ENCODE measurements at places on chromosomes 6 and 20. TPM values are rescaled to one million over a fixed set of nuclear protein-coding genes. Genes with fewer than 3 reads are reported as not detected.

The SIRPD gene
- not detected for total RNA-seq

DNA sequence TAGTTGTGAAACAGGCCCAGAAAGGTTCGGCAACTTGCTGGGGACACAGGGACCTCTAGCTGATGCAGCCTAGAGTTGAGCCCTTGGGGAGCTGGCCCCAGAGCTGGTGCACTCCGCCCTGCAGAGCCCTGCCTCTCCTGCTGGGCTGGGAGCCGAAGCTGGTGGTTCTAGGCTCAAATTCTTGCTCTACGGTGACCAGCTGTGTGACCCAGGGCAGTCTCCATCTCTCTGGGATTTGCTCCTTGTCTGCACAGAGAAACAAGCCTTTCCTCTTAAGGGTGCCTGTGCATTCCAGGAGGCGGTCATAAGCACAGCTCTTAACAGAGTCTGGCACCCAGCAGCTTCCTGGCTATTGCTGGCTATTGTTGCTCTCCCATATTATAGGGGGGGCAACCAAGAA lies 47.4 kb downstream of the RBM38 start:
- H3K4me3 ChIP-seq: no peak overlapping the region
- no peaks in the 10 kb centered on the region for H3K36me3 ChIP-seq
- peak overlapping the region; percentile 42 for H3K27ac ChIP-seq
- H3K4me1 ChIP-seq: peaks cover 90% of the 10 kb centered on the region
- H3K27me3 ChIP-seq: peaks cover 5% of the 10 kb centered on the region
- DNase-seq: no peak

The TNFAIP3 gene
- 6.6 TPM for total RNA-seq

DNA sequence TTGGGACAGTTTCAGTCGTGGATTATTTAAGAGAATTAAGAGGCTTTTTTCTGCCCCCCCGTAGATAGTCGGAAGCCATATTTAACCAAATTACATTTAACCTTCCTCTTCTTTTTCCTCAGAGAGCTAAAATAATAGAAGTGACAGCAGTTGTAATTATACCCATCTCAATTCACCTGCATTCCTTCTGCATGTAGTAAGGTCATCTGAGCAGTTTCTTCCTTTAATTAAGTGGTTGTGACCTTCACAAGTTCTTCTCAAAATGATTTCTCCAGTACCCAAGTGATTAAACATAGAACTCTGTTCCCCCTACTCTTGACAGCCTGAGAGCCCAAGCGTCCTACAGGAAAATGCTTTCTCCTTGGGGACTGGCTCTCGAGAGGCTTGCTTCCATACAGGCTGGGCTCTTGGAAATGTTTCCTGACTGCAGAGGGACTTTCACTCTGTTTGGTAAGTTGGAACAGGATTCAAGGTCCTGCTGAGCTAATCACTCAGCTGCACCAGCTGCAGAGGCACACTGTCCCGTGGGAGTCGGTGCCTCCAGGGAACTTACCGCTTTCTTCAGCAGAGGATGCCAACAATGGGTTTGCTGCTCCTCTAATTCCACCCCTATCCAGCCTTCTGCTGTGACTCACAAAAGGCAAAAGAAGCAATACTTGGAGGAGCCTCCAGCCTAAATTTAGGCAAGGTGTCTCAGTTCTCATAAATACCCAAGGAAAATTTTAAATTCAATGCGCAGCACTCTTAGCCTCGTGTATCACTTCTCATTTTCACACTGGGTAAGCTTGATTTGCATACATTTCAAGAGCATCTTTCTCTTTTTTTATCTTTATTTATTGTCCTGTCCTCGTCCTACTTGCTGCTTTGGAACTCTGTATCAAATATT lies 414.9 kb downstream of the KIF16B start:
- H3K27me3 ChIP-seq: no peaks in the 10 kb centered on the region
- H3K4me3 ChIP-seq: no peak overlapping the region

DNA sequence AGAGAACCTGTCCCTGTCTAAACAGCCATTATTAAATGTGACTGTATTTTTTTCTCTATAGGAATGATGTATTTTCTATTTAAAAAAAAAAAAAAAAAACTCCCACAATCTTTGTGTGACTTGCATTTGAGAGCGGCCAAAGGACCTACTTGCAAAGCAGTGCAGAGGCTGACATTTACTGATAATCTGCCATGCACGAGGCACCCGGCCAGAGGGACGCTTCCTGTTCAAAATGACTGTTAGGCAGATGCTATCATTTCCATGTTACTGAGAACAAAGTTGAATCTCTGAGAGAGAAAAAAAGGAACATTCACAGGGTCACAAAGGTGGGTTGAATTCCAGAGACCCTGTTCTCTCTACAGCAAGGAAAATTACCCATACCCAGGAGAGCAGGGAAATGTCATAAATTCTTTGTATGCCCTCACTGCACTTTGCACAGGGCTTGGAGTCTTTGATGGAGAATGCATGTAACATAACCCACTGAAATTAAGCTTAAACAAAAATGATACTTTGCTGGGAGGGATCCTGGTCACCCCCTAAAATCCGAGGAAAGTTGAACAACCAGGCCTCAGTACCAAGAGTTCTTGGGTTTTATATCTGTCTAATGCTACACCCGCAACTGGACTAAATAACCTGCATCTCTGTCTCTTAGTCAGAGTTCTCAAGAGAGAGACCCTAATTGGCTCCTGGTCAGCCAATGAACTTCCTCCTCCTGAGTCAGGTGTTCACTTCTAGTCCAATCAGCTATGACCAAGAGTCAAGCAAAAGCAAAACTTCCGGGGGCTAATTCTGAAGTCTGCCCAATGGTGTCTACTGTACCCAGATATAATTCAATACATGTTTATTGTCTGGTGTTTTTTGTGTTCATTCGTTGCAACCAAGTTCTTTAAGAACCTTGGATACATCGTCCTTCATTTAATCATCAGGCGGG lies 61.2 kb downstream of the GCLC start:
- DNase-seq: peak; percentile 55
- H3K27me3 ChIP-seq: no peaks in the 10 kb centered on the region
- H3K27ac ChIP-seq: peak overlapping the region; percentile 29
- H3K36me3 ChIP-seq: no peaks in the 10 kb centered on the region
- H3K4me3 ChIP-seq: no peak overlapping the region

- no peak overlapping the region for H3K4me3 ChIP-seq
- no peak for DNase-seq
- no peaks in the 10 kb centered on the region for H3K4me1 ChIP-seq
- no peak overlapping the region for H3K27ac ChIP-seq
Measured at GRCh38 chr6:68339488-68340131, 295.5 kb upstream of the ADGRB3 start.

DNA sequence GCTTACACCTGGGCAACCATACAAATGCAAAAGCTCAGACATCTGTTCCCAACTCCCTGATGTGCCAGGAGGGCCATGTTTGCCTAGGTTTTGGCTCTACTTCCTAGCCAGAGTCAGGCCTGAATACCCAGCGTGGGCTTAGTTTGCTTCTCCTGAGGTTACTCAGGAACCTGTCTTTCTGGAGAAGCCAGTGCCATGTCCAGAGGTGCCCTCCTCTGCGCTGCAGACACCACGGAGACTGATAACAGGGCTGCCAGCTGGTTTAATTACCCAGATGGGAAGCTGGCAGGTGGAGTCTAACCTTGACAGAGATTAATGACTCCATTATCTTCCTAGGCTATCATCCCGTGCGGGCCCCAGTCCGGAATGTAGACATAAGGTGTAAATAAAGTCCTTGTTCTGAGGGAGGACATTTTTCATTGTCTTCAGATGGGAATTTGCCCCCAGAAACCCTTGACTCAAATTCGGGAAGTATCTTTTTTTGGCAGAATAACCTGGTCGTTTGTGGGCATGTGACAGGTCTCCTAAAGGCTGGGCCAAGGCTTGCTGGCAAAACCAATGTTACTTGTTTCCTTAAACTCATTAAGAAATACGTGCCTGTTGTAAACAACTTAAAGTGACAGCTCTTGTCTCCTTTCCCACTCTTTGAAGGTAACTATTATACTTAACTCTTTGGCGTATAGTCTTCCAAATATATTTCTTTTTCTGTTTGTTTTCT lies 29.2 kb upstream of the ZNFX1 start:
- no peaks in the 10 kb centered on the region for H3K36me3 ChIP-seq
- DNase-seq: no peak
- H3K4me1 ChIP-seq: peaks cover 3% of the 10 kb centered on the region
- H3K4me3 ChIP-seq: no peak overlapping the region

DNA sequence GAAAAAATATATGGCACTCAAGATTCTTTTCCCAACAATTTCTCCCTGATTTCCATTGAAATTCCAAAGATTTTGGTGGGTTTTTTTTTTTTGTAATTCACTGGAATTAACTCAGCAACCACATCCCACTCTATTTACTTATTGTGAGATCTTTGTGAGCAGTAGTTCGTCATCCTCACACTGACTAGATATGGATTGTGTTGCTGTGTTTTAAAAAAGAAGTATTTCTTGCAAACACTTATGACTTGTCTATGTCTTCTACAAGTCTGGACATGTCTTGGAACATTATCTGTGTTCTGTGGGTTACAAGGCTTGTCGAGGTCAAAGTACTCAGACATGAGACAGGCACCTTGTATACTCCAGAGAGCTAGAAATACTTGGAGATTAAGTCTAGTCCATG lies 7.3 kb upstream of the TENT5A start:
- H3K4me3 ChIP-seq: no peak overlapping the region
- no peaks in the 10 kb centered on the region for H3K36me3 ChIP-seq
- DNase-seq: no peak
- H3K27ac ChIP-seq: no peak overlapping the region

The GMPR gene
- total RNA-seq: 27.0 TPM

- H3K27me3 ChIP-seq: peaks cover 11% of the 10 kb centered on the region
- H3K27ac ChIP-seq: no peak within 1 kb of the TSS
- peak; percentile 65 for DNase-seq
- no peaks in the 10 kb centered on the region for H3K36me3 ChIP-seq
- peak within 1 kb of the TSS; percentile 49 for H3K4me3 ChIP-seq
Measured at GRCh38 chr6:46734867-46735719, at the start of gene PLA2G7. TSS of gene PLA2G7 (minus strand) at chr6:46735375. CDS start at chr6:46722891, 12,484 bp downstream.

DNA sequence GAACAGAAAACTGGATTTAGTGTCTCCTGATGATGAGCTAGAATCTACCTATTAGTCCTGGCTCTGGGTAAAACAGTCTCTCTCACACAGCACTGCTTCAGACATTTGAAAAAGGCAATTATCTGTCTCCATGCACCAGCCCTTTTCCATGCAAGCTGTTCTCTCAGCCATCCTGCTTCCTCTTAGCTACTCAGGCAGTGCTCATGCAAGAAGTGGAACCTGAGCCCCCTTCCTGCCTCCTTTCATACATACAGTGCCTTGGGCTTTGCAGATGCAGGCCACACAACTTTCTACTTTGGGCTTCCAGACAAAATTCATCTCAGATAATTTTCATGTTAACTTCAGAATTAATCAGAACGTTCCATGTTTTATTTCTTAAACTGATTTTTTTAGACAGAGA lies 151.3 kb downstream of the RALGAPA2 start:
- H3K36me3 ChIP-seq: peaks cover 2% of the 10 kb centered on the region
- no peaks in the 10 kb centered on the region for H3K27me3 ChIP-seq
- no peaks in the 10 kb centered on the region for H3K4me1 ChIP-seq
- H3K4me3 ChIP-seq: no peak overlapping the region
- DNase-seq: no peak
- H3K27ac ChIP-seq: no peak overlapping the region

The GPX5 gene
- not detected for total RNA-seq

- no peaks in the 10 kb centered on the region for H3K4me1 ChIP-seq
- no peak overlapping the region for H3K27ac ChIP-seq
- no peak for DNase-seq
- no peaks in the 10 kb centered on the region for H3K36me3 ChIP-seq
- H3K4me3 ChIP-seq: no peak overlapping the region
Measured at GRCh38 chr6:107732461-107732860, 91.7 kb downstream of the SCML4 start.

The B3GAT2 gene
- total RNA-seq: 0.53 TPM

The KIF16B gene
- 24.7 TPM for total RNA-seq

The POPDC3 gene
- 48.5 TPM for total RNA-seq

The TAP1 gene
- total RNA-seq: 8.2 TPM

DNA sequence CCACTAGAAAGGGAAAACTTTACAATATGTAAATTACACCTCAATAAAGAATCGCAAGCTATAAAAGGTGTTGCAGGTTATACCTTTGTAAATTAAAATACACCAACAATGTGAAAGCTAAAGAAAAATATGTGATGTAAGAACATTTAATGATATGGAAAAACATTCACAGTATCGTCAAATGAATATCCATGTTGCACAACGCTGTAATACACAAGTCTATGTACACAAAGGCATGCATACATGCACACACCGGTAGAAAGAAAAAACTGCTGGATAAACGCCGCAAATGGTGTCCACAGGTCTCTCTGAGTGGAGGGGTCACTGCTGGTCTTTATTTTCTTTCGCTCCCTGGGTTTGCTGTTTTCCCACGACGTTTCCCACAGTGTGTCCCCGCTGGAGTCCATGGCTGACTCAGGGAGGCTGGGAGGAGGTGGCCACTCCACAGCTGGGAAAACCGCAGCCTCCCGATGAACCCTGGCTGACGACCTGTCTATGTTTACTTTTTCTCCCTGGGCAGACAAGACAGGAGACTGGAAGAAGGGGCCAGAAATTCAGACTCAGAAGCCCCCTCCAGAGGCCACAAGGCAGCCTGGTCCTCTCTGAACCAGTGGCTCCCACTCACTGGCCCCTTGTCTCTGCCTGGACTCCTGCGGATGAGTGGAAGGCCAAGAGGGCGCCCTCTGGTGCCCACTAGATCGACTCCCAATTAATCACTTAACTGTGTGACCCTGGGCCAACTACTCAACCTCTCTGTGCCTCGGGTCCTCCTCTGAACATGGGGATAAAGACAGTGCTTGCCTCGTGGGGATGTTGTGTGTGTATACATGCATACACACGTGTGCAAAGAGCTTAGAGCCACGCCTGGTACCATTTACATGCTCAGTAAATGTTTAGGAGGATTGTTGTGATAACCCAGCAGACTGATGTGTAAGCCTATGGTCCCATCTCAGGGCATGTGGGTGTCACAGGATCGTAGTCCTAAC lies 12.8 kb upstream of the BPI start:
- no peaks in the 10 kb centered on the region for H3K36me3 ChIP-seq
- peaks cover 19% of the 10 kb centered on the region for H3K4me1 ChIP-seq
- H3K27me3 ChIP-seq: peaks cover 5% of the 10 kb centered on the region

- DNase-seq: no peak
- H3K27me3 ChIP-seq: no peaks in the 10 kb centered on the region
- no peak overlapping the region for H3K27ac ChIP-seq
- H3K36me3 ChIP-seq: peaks cover 4% of the 10 kb centered on the region
- H3K4me1 ChIP-seq: no peaks in the 10 kb centered on the region
Measured at GRCh38 chr6:73418081-73418741, 23.6 kb downstream of the DDX43 start.

- no peak for DNase-seq
- peak overlapping the region; percentile 87 for H3K27ac ChIP-seq
- H3K36me3 ChIP-seq: no peaks in the 10 kb centered on the region
- no peak overlapping the region for H3K4me3 ChIP-seq
- no peaks in the 10 kb centered on the region for H3K27me3 ChIP-seq
Measured at GRCh38 chr6:148720897-148721296, 25.9 kb upstream of the UST start.

All from muscle of leg (tissue), 16 donors.